Cortex of kidney (tissue), 1 donor: ENCODE measurements at places on chromosomes 7 and 10.

GRCh38 chr10:124291001-124291701 is 127.6 kb downstream of the OAT start:
- no peak for DNase-seq

- no peak for DNase-seq
These were observed 207.0 kb upstream of the PRKCQ start for GRCh38 chr10:6787091-6787490.

- DNase-seq = no peak
These were observed 88.3 kb downstream of the FAM107B start for GRCh38 chr10:14686356-14686755.

DNA sequence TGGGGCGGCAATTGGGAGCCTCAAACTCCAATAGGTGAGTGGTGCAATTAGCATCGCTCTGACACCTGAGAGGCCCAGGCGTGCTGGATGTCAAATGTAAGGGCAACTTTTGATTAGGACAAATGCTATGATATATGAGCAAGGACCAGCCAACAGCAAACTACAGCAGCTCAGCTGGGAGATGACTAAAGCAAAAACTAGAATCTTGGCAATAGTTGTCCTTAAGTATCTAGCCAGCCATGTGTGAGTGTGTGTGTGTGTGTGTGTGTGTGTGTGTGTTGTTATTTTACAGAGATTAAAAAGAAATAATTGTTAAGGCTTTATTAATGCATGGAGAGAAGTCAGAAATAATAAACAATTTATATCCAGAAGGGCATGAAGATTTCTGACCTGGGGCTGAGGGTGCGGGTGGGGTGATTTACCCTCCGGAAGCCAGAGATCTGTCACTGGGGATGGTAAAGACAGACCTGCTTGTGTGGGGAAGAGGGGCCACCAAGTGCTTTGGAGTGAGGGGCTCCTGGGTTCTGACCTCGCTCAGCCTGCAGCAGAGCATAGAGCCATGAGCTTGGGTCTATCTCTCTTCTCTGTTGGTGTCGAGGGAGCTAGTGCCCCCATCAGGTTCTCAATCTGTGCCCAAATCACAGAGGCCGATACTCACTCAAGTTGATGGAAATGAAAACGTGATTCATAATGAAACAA is 77.3 kb downstream of the EMX2 start:
- no peak for DNase-seq

DNA sequence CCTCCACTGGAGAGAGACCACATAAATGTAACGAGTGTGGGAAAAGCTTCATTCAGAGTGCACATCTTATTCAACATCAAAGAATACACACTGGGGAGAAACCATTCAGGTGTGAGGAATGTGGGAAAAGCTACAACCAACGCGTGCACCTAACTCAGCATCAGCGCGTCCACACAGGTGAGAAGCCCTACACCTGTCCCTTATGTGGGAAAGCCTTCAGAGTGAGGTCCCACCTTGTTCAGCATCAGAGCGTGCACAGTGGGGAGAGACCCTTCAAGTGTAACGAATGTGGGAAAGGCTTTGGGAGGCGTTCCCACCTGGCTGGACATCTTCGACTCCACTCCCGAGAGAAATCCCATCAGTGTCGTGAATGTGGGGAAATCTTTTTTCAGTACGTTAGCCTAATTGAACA is 20.6 kb downstream of the FAM200A start:
- no peak for DNase-seq

DNA sequence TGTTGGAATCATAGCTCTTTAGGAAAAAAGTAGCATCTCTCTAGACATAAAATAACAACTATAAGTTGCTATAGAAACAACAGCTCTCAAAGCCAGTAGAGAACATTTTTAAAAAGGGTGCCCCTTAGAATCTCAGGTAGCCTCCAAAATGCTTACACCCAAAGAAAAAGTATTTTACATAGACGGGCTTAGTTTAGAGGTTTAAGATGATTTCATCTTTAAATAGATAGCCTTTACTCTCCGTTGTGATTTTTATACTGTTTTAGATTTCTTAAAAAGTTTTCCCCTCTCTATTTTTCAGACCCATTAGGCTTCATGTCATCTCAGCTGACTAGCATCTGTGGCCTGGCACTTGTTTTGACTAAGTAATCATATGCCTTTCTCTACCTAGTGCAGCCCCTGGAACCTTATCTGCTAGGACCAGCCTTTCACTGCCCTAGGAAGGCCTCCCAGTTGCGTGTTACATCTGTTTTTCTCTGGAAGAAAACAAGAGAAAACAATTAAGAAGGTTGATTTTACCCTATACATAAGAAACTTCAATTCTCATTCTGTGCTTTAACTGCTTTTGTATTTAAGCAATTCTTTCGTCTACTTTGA is 6.9 kb upstream of the BPGM start:
- no peak for DNase-seq

- DNase-seq = no peak
These were observed 157.5 kb downstream of the TAX1BP1 start for GRCh38 chr7:27897441-27897847.

DNA sequence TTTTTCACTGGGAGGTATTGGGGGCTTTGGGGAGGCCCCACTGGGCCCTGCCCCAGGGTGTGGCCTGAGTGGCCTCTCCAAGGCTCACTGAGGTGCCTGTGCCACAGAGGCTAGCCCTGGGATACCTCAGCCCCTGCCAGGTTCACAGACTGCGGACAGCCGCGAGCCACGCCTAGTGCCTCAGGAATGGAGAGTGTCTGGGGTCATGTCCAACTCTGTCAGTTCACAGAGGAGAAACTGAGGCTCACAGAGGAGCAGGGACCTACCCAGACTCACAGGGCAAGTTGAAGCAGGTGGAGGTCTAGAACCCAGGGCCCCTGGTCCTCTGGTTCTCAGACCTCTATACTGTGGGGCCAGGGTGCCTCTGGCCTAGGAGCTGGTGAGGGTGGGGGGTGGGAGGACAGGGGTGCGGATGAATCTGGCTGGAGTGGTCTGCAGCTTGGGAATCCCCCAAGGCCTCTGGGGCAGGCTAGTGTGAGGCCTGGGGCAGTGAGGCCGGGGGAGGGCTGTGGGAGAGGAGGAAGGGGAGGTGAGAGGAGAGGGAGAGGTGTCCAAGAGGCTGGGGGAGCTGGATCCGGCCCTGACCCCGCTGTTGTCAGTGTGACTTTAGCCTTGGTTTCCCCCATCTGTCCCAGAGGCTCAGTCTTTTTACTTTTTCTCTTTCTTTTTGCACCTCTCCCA is 20.0 kb downstream of the NEURL1 start:
- no peak for DNase-seq

- no peak for DNase-seq
These were observed 6.1 kb downstream of the PFKFB3 start for GRCh38 chr10:6208799-6209235.

- no peak for DNase-seq
These were observed 889 bp upstream of the GPR15LG start for GRCh38 chr10:84172467-84173356.

- no peak for DNase-seq
These were observed 6.5 kb downstream of the WDR91 start for GRCh38 chr7:135204876-135205275.

- no peak for DNase-seq
These were observed 851.8 kb downstream of the XPNPEP1 start for GRCh38 chr10:109071539-109071938.

GRCh38 chr10:5840314-5841307 is 27.4 kb upstream of the GDI2 start:
- no peak for DNase-seq

DNA sequence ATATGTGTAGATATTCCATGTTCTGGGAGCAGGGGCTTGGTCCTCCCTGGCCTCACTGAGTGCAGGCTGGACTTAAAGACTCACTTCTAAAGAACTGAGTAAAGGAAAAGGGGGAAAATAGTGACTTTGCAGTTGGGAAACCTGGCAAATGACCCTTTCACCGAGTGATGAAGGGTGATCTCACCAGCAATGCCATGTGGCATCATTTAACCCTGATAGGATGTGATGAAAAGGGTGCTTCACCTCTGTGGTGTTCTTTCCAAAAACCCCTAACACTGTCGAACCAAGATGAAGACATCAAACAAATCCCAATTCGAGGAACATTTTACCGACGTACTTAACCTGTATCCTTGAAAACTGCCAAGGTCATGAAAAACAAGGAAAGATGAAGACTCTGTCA is 71.9 kb downstream of the AOAH start:
- no peak for DNase-seq
